Anterior cingulate cortex (tissue), 58 donors: ENCODE measurements at places on chromosomes 4 and X.

DNA sequence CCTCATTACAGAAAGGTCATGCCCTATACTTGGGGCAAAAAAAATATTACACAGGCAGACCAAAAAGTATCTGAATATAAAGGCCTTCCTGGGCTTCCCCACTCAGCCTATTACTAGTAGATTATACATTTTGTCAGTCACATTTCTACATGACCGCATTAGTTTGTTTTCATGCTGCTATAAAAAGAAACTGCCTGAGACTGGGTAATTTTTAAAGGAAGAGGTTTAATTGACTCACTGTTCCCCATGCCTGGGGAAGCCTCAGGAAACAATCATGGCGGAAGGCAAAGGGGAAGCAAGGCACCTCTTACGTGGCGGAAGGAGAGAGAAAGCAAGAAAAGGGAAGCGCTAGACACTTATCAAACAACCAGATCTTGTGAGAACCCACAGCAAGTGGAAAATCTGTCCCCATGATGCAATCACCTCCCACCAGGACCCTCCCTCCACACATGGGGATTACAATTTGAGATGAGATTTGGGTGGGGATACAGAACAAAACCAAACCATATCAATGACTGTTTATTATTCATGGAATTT, 1312.0 kb downstream of the PCDH7 start:
- DNase-seq: no peak

GRCh38 chr4:83440899-83441298, 14.7 kb downstream of the HELQ start:
- no peak for DNase-seq

- DNase-seq: no peak
These were observed 1070.6 kb downstream of the STPG2 start for GRCh38 chr4:97072666-97073065.

DNA sequence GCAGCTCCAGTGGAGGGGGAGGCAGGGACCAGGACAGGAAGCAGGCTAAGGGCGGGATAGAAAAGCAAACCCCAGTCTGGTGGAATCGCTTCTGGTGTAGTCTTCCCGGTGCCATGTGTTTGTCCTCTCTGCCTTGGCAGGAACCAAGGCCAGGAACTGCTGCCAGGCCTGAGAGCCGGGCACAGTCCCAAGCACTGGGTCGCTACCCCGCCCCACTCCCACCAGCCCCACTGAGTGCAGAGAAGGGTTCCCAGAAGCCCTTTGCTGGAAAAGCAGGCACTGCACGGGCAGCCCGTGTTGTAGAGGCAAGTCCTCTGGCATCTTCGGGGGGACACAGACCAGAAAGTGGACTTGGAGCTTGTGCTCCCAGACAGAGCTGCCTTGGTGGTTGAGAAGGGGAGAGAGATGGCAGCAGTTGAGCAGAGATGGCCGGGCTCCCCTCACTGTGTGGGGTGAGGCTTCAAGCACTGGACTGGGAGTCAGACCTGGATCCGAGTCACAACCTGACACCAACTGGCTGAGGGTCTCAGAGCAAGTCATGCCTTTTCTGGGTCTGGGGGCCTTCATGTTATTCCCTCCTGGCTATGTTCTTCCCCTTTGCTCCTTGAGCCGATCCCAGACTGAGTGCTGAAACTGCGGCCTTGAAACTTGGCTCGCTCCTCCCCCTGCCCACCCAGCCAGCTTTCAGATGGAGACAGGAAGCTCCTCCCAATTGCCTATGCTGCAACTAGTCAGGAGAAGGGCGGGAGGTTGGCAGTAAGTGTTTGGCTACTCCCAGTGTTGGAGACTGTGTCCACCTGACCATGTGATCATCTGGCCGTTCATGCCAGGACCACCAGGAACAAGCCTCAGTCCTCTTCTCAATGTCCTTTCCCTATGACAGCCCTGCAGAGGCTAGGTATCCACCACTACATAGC, 59.7 kb upstream of the MTM1 start:
- DNase-seq: peak; percentile 71

DNA sequence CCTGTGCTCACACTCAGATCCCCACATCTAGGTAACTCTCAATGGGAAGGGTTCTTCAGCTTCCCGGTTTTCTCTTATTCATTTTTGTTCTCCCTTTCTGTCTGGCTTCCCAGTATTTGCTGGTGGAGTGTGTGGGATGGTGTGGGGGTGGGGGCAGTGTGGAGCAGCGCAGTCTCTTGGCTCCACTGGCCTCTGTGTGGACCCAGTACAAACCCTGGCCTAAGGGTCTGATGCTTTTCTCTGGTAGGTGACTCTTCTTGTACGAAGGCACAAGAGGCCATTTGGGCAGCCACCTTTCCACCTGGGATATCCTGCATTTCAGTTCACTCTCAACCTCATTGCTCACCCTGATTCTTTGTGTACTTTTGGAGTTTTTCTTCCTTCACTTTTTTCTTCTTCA, 71.3 kb downstream of the NBDY start:
- DNase-seq: no peak

DNA sequence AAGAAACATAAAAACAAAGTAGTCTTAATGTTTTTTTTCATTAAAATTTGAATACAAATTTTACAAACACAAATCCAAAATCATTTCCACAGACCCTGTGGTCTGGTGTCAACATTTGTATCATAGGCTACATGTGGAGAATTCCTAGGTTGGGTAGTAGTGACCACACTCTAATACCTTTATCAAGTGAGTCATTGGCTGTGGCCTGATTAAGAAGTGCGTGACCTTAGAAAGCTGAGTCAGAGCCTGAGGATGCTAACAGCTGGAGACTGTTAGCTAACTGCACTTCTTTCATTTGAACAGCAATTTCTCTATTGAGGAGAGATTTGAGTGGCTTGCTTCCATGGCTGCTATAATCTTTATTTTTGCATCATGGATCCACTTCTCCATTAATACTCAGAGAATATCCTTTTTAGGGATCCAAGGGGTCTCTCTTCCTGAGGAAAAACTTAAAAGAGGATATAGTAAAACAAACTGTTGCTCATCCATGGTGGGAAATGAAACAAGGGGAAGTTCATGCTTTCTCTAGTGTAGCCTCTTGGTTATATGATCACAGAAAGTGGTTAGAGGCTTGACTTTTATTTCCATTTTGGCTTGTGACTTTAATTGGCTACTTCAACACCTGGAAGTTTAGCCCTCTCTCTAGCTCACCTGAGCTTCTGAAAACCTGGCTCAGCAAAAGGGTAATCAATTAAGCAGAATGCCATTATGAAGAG, 335.8 kb downstream of the PABPC4L start:
- DNase-seq: no peak

DNA sequence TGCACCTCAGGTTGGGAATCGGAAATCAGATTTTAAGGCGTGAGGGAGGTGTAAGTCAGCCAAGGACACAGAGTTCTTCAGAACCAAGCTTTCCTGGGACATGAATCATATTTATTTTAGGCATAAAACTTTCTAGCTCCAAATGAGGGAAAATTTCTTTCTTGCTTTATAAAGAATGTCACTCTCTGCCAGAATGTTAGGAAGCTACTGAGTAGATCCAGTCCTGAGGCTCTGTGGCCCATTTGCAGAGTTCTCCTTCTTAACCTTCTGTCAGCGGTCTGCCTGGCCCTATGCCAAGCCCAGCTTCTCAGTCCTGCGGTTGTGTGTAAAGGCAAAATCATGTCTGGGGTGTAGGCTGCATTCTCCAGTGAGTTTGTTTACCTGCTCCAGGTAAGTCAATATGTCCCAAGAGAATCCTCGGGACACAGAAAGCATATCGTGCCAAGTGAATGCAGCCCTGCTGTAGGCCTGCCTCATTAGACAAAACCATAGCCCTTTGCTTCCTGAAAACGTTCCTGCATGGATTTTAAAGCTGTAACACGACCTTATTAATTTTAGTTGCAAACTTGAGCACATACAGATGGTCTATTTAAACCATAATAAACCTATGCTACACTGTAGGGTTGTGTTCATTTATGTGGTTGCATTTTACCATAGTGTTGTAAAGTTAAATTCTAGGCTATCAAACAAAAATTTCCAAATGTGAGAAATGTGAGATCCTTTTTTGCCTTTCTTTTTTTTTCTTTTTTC, 29.2 kb upstream of the CCNI start:
- DNase-seq: peak; percentile 4

- no peak for DNase-seq
These were observed 198.7 kb downstream of the CCNG2 start for GRCh38 chr4:77355731-77356130.
